ENCODE measurements at places on chromosomes 1 and 21.

GRCh38 chr1:12615865-12616708, 1.9 kb downstream of the DHRS3 start:
- no peak for DNase-seq

- DNase-seq: no peak
Measured at GRCh38 chr1:113941245-113941559, 12.1 kb downstream of the HIPK1 start.

DNA sequence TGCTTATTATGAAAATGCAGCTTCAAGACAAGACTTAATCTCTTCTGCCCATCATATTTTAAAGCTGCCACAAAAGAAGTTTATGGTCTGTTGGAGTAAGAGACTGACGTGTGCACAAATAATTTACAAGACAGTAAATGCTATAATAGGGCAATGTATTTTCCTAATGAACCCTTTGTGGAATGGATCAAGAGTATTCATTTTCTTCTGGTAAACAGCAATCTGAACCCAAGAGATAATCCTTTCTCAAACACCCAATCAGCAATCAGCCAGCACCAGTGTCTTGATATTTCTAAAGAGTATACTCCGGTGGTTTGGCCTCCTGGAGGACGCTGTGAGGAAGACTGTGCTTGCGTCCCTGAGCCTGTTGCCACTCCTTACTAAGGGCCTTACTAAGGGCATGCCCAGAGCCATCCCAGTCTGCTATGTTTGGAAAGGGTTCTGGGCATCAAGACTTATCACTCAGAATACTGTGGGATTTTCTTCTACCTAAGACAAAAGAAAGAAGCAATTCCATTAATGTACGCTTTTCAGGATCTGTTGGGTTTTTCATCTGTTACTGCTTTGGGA, 48.8 kb upstream of the LRRC8D start:
- DNase-seq: no peak

DNA sequence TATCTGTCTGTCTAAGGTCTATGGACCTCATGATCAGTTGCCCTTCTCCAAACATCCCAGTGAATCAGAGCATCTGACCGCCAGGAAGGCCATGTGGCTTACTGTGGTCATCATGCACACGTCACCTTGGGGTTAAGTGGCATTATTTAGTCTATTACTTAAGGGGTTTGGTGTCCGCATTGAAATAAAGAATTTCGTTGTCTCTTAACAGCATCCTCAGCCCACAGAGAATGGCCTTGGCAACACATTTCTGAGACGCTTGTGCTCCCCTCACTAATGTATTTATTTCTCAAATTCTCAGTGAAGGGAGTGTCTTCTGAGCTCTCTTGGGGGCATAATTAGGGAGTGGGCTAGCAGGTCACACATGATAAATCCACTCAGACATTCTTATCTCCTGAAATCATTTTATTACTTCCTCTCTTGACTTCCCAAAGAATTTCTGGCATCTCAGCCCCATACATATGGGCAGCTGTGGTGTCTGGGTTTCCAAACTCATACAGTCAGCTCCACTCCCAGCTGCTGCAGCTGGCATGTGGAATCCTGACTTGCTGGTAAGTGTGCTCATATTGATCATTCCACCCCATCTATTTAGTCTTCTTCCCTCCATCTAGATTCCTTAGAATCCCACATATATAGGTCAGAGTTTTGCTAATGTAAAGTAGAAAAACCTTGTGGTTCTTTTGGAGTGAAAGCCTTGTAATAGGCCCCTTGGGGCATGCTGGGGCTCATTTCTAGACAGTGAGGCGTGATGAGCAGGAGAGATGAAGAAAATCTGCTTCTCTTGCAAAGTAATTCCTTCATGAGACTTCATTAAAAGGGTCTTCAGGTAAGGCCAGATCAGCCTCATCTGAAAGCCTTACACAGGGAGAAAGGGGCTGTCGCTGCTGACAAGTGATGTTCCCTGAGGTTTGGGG, 110.5 kb downstream of the HHAT start:
- DNase-seq: no peak

DNA sequence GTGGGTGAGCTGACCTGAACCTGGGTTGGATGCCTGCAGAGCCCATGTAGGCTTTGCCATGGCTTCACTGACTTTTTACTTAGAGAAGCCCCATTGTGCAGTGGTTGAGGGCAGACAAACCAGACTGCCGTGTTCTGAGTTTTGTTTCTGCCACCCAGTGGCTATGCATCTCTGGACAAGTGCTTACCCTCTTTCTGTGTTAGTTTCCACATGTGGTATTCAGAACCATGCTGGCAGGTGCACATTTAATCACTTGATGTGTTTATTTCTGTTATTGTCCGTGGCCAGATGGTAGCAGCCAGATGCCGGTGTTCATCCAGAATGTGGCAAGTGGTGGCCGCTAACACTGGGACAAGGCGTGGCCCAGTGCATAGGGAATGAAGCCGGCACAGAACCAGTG, 10.3 kb upstream of the PTPN7 start:
- no peak for DNase-seq

DNA sequence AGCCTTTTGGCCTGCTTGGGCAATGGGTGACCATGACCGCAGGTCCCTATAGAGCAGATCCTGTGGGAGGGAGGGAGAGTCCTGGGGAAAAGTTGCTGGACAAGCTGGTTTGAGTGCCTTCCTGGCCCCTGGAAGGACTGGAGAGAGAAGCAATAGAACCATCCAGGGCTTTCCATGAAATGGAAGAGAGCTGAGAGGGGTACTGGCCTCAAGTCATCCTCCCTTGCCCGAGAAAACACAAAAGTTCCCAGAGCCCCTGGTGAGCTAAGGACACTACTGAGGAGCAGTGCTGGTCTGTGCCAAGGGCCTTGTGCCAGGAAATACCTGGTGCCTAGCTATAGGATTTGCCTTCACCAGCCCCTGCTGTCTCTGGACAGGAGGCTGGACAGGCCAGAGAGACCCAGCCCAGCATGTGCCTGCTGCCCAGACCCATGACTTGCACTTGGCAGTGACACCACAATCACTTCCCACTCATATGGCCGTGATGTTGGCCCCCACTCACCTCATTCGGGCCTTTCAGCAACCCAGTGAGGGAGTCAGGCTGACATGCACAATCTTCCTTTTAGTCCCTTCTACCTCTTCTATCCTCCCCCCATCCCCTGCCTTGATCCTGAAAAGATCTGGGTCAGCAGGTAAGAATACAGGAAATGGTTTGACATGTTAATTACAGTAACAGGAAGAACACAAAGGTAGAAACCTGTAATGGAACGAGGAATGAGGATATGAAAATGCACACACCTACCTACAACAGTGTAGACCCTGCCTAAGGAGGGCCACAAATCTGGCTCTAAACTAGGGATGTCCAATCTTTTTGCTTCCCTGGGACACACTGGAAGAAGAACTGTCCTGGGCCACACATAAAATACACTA, 7.0 kb downstream of the SH3BP5L start:
- DNase-seq: no peak

GRCh38 chr1:221164951-221165838, 286.0 kb downstream of the HLX start:
- DNase-seq: no peak

GRCh38 chr1:165886983-165887382, 59.6 kb downstream of the UCK2 start:
- DNase-seq: no peak

DNA sequence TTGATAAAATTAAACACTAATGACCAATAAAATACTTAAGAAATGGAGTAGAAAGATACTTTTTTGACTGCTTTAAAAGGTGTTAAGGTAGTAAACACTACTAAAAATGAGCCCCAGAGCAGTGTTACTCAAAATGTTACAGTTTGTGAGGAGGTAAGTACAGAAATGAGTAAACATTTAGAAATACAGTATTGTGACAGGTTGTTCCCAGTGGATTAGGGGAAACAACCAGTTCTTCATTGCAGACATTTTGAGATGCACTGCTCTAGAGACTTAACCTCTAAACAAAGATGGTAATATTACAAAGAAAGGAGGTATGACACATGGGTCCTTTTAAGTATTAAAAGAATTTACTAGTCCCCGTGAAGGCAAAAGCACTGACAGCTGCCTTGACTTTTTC, 12.7 kb downstream of the DHX9 start:
- DNase-seq: no peak

DNA sequence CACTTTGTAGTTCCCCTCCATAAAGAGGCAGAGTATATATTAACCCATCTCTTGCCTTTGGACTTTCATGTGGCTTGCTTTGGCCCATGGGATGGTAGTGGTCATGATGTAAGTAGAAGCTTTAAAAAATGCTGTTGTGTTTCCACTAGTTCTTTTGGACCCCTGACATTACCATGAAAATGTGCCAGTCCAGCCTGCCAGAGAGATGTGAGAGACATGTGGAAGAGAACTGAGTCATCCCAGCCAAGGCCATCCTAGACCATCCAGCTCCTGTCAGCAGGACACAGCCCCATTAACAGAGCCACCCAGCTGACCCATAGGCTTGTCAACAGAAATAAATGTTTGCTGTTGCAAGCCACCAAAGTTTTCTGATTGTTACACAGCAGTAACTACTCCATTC, 3.9 kb upstream of the CD101 start:
- DNase-seq: no peak

- DNase-seq: no peak
Measured at GRCh38 chr1:64167176-64167575, 36.2 kb upstream of the UBE2U start.

- no peak for DNase-seq
Measured at GRCh38 chr1:184755226-184756065, 788 bp upstream of the EDEM3 start.

GRCh38 chr1:38818175-38818976, 41.2 kb downstream of the RRAGC start:
- peak; percentile 86 for DNase-seq

DNA sequence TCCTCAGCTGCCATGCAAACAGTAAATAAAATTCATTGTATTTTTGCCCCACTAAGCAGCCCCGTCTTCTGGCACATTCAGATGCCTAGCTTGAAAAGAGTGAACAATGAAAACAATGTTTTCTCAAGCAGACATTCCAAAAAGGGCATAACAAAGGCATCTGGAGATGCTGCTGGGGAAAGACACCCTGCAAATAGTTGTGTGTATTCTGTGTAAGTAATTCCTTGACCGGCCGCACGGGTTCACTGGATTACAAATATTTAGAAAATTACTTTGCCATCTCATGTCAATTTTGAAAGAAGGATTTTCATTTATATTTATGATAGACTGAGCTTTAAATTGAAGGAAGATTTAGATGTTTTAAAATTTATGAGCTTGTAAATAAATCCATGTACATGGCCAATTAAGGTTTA, 142.2 kb downstream of the SLC45A1 start:
- DNase-seq: no peak

DNA sequence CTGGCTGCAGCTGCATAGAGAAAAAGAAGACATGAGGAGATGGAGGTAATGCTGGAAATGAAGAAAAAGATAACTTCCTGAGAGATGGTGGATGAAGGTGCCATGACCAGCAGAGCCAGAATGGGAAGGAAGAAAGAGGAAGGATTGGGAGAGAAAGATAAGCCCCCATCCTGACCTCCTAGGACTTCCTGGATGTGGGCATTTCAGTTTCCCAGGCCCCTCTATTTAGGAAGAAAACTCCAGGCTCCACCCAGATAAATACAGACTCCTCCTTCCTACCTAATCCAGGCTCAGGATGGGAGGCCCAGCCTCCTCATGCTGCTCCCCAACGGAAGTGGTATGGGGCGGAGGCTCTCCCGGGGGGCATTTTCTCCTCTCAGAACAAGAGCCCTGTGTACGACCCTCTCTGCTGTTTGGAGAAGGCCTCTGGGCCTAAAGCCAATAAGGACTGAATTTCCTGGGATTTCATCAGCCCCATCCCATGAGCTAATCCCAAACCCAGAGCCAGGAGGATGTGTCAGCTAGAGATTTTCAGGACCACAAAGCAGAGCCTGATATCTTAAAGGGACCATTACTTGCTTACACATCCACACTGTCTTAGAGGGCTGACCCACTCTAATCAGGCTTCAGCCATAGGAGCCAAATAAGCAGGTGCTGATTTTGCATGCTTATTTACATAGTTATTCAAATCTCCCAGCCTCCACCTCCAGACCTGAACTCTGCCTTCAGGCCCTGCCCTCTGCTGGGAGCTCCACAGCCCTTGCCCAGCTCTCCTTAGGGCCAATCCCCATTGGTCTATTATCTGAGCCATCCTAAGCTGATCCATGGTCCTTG, 5.1 kb upstream of the ARHGEF2 start:
- DNase-seq: peak; percentile 85
